ENCODE measurements at places on chromosomes 4 and X.
A peak's percentile ranks its signal among the peaks of the same experiment; 100 is the strongest.

- DNase-seq, result no peak
Measured at GRCh38 chrX:49246541-49246940, 11.3 kb downstream of the CCDC22 start.

DNA sequence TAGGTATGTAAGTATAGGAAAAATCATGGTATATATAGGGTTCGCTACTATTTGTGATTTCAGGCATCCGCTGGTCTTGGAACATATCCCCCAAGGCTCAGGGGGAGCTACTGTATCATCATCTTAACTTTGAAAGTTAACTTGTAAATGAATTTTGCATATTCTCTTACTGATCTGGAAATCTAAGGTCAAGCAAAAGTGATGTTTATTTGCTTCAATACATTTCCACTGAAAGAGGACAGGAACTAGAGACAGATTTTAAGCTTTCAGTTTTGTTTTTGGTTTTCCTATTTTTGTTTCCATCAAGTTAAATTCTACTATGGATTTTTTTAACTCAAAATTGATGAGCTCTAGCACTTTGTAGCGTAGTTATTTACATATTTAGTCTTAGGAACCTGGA, 56.2 kb downstream of the NAF1 start:
- no peak for DNase-seq

DNA sequence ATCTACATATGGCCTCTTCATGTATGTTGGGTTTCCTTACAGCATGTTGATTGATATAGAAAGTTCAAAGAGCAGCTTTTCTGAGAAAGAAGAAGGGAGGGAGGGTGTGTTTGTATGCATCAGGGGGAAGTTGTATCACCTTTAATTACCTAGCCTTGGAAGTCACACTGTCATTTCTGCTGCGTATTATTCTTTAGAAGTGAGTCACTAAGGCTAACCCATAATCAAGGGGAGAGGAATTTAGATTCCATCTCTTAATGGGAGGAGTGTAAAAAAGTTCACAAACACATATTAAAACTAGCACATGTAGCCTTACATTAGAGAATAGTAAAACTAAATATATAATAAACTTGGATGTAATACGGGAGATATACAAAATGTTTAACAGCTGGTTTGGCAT, 86.5 kb upstream of the CBLL2 start:
- DNase-seq, result no peak

DNA sequence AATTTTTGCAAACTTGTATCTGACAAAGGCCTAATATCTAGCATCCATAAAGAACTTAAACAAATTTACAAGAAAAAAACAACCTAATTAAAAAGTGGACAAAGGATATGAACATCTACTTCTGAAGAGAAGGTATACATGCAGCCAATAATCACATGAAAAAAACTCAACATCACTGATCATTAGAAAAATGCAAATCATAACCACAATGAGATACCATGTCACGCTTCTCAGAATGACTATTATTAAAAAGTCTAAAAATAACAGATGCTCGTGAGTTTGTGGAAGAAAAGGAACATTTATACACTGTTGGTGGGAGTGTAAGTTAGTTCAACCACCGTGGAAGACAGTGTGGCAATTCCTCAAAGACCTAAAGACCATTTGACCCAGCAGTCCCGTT, 24.0 kb downstream of the CEP44 start:
- DNase-seq, result no peak

- DNase-seq, result no peak
Measured at GRCh38 chr4:11468901-11469300, 40.2 kb upstream of the HS3ST1 start.

DNA sequence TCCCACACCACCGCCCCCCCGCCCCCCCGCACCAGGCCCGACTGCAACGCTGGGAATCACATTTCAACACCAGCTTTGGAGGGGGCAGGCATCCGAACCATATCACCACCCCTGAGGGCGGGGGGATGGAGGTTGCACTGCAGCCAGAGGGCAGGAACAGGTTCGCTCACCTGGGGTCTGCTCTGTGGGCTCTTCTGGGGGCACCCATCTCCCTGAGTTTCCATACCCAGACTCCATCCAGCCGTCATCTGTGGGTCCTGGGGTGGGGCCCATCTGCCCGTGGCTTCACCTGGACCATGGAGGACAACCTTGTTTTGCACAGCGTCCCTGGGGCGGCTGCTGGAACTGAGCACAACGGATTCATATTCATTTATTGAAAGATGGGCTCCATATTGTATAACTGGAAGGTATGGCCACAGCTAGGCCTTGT, 6.9 kb downstream of the PSAPL1 start:
- DNase-seq, result no peak

- no peak for DNase-seq
Measured at GRCh38 chrX:10360116-10360515, 203.3 kb downstream of the CLCN4 start.

DNA sequence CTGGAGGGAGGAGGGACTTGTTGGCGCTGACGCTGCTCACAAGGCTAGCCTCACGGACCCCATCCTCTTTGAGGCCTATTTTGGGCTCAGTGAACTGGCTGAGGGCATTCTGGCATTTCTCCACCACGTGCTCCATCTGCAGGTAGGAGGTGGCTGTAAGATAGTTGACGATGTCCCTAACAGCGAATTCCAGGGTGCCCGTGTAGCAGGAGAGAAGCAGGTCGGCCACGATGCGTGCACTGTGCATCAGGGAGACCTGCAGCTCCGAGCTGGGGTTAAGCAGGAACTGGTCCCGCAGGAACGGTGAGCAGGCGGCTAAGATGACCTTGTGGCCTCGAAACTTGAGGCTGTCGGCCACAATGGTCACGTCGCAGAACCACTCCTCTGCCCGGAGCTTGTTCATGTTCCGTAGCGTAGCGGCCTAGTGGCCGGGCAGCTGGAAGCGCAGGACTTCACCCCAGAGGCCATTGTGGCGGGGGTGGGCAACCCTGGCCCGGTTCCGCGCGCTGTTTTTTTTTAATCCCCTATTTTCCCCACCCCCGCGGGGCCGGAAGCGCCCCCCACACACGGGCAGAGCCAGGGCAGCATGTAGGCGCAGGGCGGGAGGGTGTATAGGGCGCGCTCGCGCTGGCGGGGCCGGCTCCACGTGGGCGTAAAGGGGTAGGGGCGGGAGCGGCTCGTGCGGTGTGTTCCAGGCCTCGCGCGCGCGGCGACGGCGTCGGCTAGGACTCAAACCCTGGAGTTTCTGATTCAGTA, 73.2 kb downstream of the UBE2K start:
- no peak for DNase-seq

DNA sequence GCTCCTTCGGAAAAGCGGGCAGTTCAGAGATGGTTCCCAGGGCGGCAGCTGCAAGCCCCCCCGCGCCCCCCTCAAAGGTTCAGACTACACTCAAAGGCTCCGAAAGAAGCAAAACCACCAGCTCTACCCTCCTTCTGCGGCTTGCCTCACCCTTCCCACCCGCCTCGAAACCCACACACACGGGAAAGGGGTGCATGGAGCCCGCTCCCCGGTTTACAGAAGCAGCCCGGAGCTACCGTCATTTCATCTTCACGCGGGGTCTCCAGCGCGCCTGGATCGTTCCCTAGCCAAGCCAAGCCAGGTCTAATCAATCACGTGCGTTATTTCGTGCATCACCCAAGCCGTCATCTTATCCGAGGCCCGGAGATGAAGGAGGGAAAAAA, 1.2 kb downstream of the NLGN4X start:
- DNase-seq, result no peak

GRCh38 chrX:55132416-55132815, 43.6 kb downstream of the PAGE2 start:
- no peak for DNase-seq

DNA sequence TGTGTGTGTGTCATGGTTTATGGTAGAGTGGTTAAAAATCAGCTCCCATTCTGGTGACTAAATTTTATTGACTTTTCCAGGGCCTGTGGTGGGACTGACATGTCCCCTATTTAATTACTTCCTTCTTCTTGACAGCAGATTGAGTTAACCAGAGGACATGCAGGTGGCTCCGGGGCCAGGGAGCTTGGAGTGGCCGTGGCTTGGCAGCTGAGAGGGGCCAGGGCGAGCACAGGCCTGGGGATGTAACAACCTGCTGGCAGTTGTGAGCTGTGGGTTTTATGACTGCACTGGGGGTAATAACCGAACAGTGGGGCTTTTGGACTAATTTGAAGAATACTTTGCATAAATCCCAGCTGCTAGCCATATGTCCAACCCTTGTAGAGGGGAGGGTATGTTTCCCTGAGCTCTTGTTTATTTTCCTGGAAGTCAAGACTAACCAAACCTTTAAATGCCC, 186.0 kb downstream of the MID1IP1 start:
- DNase-seq, result no peak

- peak; percentile 65 for DNase-seq
Measured at GRCh38 chr4:1720163-1720983, 750 bp downstream of the TMEM129 start.

DNA sequence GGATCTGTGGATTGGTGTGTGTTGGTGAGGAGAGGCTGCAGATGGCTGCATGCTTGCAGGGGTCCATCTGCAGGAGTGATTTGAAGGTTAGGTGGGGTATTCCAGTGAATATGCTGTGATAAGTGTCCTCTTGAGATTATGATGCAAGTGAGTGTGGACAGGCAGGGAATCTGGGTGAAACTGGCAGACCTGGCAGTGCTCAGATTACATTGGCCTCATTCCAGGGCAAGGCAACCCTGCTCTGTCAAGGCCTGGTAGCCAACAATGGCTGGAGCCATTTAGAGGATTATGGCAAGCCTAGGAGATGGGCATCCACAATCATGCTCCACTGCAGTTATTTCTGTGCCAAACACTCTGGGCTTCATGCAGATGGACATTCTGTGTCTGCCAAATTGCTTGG, 113.9 kb downstream of the RTL3 start:
- no peak for DNase-seq

DNA sequence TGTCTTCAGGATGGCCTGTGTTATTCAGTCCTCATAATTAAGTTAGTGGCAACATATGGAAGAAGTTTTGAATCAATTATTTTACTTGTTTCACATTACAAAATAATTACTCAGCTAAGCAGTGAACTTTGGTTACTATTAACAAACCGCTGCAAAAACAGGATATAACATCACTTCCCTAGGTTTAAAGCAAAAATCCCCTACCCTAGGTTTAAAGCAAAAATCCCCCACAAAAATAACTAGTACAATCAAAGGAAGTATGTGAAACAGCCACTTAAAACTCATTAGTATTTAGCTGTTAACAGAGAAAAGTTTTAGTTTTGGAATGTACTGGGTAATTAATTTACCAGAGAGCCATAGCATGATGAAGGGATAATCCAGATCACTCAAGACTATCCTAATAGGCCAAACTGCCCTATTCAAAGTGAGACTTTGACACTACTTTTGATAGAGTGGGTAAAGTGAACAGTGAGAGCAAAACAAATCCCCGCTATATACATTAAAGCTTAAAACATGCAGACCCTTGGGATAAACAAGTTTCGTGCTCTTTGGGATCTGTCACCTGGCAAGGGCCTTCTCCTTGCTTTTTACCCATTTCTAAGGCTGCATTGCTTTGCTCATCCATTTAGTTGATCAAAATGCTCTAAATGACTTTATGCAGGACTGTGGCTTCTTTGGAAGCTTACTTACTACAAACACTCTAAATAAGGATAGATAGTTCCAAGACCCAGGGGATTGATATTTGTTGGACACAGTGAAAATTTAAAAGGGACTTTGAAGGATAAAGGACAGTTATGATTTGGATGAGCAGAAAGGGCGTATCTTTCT, 36.4 kb upstream of the GPR174 start:
- no peak for DNase-seq

GRCh38 chrX:155857561-155857960, 23.6 kb upstream of the VAMP7 start:
- no peak for DNase-seq

DNA sequence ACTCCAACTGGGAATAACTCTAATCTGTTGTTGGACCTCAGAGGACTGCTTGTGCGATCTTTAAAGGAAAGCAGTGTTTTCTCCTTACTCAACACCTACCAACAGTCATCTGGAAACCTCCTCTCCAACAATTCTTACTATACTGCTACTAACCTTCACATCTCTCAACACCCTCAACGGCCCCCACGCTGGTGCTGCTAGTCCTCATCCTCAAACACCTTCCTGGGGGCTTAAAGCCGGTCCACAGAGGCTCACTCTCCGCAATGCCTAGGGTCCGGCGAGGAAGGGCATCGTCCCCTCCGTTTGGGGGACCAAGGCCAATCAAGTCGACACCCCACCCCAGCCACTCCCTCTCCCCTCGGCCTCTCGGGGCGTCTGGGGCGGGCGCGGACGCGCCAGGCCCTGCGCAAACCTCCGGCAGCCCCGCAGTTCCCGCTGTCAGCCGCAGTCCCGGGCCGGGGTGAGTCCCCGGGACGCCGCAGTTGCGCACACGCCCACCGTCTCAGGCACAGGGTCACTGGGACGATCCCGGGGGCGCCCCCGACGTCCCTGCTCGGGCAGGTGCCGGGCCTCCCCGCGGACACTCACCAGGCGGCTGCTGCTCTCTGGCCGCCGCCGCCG, 418 bp downstream of the TAB3 start:
- peak; percentile 45 for DNase-seq

DNA sequence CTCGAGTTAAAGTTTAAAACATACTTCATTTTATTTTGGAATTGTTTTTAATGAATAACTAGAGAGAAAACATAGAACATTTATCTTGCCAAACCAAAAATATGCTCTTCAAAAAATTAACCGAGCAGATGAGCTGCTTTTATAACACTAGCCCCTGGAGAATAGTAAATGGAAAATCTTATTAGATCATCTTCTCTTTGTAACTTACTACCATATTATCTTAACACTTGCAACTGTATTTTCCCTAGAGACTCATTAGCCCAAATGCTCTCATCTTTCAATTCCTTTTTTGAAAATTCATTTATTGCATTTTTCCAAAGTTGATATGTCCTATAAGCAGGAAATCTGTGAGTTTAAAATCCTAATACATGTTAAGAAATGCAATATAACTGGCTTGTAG, 143.3 kb downstream of the CAMK2D start:
- no peak for DNase-seq

DNA sequence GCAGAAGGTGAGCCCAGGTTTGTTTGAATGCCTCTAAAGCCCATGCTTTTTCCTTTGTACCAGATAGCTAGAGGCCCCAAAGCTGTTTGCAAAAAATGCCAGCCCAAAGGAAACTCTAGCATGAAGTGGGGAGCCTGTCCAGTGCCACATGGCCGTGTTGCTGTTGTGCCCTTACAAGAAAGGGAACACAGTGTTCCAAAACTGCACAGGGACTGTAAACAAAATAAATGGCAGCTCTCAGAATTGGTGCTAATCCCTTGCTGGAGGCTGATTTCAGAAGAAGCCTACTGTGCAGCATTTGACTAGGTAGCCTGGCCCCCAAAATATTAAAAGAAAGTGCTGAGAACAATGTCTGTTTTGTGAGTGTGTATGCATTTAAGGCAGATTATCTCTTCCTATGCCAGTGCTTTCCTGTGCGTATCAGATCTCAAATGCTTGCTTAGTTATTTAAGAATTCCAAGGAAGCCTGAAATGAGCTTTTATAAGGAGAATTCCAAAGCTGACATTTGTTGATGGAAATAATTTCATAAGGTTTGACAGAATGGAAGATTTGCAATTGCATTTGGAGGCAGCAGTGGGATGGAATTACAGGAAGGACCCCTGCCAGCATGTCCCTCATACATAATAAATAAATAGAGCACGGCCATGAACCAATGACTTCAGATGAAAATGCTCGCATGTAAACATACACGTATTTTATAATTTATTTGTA, 115.7 kb downstream of the IRF2 start:
- DNase-seq, result no peak

Data from liver (tissue), 10 donors.